Fibroblast of lung (primary cell): ENCODE measurements at places on chromosomes 4 and X.

DNA sequence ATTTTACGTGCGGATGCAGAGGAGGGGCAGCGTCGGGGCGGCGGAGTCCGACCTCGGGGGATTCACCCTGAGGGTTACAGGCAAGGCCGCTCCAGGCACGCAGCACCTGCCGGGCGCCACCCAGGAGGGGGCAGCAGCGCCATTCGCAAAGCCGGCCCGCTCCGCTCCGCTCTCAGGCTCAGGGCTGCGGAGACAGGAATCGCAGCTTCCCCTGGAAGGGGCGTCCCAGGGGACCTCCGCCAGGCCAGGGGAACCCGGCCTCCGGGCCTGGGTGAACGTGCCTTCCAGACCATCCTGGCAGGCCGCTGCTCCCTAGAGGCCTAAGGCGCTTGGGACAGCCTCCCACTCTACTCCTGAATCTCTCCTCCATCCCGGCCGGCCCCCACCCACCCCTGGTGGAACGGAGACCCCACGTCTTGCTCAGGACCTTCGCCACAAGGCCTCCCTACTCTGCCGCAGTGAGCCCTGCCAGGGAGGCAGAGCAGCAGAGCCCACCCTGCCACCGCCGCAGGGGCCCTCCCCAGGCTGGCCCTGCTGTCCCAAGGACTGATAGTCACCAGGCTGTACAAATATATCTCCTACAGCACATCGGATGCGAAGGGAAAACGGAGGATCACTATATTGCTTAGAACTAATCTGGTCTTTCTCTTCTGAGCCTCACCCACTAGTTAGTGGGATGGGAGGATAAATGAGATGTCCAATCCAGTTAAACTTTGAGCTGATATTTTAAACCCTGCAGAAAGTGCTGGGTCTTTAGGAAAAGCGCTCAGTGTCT lies 115.0 kb downstream of the SMIM20 start:
- DNase-seq: peak; percentile 57

- no peak for DNase-seq
Measured at GRCh38 chr4:185722029-185722316, 90.0 kb downstream of the SORBS2 start.

DNA sequence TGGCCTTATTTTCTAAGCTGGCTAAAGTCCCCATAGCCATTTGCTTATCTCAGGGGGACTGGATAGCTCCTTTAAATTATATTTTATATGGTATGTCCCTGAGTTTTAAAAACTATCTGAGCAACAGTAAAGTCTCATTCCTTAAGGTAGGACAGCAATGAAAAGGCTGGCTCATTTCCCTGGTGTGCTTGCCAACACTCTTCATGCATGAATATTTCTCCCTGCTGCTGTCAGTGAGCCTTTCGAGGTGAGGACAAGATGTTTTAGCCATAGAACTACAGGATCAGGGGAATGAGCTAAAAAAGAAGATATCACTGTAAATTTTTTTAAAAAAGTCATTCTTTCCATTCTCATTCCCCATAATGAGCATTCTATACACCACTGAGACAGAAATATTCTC lies 427.3 kb upstream of the FAM241A start:
- DNase-seq: peak; percentile 23

DNA sequence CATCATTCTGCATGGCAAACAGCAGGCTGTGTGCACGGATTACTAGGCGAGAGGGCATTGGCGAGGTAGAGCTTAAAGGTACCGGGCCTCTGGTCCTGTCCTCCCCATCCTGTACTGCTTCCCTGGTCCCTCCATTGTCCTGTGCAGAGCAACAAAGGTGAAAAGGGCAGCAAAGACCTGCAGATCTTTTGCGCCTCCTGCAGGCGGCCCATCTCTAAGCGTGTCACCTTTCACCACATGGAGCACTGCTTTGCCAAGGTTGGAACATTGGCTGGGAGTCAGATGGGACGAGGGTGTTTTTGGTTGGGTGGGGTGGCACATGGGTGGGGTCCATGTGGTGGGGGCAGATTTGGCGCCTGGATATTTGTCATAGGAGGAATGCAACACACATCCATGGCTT lies 64.7 kb upstream of the UXT start:
- no peak for DNase-seq

GRCh38 chrX:136636121-136636520 lies 11.8 kb upstream of the CD40LG start:
- DNase-seq: no peak

DNA sequence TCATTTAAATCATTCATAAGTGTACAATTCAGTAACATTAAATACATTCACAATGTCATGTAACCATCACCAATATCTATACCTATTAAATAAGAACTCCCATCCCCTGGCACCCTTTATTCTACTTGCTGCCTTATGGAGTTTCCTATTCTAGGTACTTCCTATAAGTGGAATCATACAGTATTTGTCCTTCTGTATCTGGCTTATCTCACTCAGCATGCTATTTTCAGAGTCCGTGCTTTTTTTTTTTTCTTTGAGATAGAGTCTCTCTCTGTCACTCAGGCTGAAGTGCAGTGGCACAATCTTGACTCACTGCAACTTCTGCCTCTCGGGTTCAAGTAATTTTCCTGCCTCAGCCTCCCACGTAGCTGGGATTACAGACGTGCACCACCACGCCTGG lies 67.9 kb upstream of the STOX2 start:
- no peak for DNase-seq
